Adipocyte (in vitro differentiated cells): ENCODE measurements at places on chromosomes 2 and 18.

DNA sequence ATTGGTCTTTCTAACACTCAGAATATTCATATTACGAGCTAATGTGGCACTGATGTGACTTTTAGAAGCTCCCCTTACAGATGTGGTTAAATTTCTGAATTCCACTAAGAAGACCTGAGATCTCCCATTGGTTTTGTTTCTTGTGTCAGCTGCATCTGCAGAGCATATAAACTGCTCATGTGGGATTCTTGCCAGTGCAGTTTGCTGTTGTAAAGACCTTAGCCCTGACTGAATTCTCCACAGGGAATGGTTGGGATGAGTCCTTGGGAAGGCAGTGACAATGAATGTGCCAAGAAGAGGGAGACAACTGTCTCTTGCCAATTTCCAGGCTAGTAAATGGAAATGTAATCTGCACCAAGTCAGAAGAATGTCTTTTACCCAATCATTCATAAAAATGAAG lies 94.1 kb downstream of the PTPRM start:
- no peak for DNase-seq

DNA sequence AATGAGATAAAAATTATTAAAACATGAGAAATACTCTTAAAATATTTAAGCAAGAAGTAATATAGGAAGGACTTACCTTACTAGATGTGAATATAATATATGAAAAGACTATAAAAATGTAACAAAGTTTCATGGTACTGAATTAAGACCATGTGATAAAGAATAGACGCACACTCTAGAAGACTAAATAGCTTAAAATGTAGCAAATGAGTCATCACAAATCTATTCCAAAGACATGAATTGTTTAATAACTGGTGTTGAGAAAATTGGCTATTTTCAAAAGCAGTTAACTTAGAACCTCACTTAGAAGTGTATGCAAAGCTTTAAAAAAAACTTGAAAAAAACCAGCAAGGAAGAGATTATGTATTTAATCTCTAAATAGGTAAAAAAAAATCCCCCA lies 64.1 kb downstream of the POLE4 start:
- peak; percentile 62 for DNase-seq

DNA sequence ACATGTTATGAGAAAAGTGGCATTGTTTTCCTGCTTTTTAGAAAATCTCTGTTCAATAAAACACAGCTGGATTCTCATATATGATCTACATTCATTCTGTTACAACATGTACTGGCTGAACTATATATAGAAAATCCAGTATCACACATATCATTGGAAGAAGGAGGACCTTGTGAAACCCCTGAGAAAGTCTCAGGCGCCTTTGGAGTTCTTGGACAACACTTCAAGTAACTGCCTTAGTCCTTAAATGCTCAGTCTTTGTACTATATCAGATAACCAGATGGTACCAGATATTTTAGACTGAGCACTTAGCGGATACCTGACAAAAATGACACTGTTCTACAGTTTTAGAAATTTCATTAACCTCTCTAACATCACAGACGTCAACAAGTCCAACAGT lies 72.2 kb downstream of the ACVR1 start:
- no peak for DNase-seq

DNA sequence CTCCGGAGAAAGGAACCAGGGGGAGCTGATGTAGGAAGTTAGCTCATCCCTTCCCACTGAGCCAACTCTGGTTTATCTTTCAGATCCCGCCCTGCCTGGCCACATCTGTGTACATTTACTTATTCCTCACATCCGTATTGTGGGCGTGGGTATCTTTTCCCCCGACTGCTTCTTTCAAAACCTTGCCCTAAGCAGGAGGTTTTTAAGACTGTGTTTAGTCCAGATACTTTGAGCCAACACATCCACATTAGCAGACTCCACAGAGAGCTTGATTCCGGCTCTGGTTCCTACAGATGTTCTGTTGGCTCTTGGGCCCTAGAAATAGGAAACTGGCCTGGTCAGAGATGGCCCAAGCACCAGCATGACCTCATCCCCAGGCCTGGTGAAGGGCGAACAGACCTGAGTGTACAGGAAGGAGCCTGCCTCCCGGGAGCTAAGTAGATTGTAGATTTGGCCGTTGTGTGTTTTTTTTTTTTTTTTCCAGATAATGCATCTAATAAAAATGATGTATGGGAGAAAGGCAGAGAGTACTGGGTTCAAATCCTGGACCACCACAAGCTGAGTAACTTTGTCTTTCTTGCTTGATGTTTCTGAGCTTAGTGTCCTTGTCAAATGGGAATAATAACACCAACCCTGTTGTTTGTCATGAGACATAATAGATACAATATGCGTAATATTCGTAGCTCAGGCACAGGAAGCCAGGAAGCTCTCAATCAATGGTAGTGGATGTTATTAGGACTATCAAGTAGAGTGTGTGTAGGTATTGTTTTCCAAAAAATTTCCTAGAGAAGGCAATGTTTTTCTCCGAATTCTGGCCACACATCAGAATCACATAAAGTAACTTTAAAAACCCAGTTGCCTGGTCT lies 92.3 kb downstream of the PRKCE start:
- DNase-seq, result peak; percentile 55

GRCh38 chr18:30957066-30957465 lies 85.5 kb downstream of the DSC3 start:
- DNase-seq, result no peak

DNA sequence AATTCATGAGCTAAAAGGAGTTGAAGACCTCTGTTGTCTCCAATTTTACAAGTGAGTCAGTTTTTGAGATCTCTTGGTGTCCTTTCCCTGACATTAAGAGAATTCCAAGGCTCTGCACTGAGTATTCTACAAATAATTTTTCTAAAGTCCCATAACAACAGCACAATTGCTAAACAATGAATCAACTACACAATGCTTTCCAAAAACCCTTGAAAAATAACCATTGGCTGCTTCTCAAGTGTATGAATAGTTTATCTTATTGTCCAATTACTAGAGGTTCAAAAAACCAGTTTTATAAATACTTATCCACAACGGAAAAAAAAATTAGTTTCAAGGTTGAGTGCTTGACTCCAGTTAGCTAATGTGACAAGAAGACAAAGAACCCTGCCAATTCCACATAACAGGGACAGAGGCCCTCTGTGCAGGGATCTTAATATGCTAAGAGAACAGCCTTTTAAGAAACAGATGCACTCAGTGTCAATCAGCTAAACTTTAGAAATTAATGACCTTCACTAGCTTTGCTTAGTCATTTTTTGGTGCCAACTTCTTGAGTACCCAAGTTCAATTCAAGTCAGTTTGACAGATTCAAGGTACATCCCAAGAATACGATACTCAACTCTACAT lies 266.6 kb upstream of the CYP26B1 start:
- peak; percentile 52 for DNase-seq

GRCh38 chr2:32947076-32947483 lies 327 bp downstream of the LTBP1 start:
- DNase-seq, result peak; percentile 56

- peak; percentile 36 for DNase-seq
These were observed 4.8 kb downstream of the GCFC2 start for GRCh38 chr2:75705921-75706320.

DNA sequence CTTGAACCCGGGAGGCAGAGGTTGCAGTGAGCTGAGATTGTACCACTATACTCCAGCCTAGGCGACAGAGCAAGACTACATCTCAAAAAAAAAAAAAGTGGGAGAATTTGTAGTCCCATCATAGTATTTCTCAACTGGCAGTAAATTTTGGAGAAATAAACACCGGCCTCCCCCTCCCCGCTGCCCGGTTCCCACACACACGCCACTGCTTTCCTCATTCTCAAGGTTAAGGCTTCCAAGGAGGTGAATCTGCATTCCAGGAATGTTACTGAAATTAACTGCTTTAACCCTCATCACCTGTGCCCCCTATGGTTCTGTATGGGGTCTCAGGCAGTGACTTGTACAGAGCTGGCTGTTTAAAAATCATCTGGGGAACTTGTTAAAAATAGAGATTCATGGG lies 49.9 kb downstream of the MRPL35 start:
- no peak for DNase-seq

- no peak for DNase-seq
These were observed 160.7 kb downstream of the SH3RF3 start for GRCh38 chr2:109289504-109290222.

DNA sequence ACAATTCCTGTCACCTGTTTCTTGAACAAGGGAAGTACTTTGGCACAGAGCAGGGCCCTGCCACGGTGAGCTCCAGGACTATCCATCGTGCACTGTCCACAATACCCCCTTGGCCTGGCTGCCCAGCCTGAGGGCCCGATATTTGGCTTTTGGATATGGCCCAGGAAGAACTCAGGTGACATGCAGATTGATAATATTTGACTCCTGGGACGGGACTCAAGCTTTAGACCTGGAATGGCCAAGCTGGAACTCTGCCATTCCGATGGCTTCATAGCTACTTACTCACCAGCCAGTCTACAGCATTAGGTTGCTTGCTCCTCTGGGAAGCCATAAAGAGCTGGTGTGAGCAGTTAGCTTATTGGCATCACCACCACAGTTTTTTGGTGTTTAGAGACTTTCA lies 26.6 kb downstream of the EML6 start:
- no peak for DNase-seq

GRCh38 chr2:71806432-71806831 lies 341.2 kb downstream of the CYP26B1 start:
- DNase-seq, result no peak

- DNase-seq, result no peak
These were observed 48.0 kb downstream of the AP1S3 start for GRCh38 chr2:223789423-223789822.

GRCh38 chr18:25454730-25455129 lies 102.8 kb upstream of the ZNF521 start:
- DNase-seq, result no peak

DNA sequence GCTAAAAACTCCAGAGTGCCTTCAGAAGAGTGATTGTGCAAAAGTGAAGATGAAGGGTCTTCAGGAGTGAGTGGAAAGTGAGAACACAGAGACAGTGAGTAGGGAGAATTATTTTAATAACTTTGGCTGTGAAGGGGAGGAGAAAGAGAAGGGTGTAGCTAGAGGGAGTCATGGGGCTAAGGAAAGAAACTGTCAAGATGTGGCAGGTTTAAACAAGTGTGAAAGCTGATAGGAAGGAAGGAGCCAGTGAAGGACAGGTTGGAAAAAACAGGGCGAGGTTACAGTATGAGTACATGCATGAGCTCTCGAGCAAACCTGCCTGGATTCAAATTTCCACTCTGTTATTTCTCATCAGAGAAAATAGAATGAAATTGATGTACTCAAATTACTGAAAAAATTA lies 17.8 kb downstream of the IL1F10 start:
- DNase-seq, result no peak

DNA sequence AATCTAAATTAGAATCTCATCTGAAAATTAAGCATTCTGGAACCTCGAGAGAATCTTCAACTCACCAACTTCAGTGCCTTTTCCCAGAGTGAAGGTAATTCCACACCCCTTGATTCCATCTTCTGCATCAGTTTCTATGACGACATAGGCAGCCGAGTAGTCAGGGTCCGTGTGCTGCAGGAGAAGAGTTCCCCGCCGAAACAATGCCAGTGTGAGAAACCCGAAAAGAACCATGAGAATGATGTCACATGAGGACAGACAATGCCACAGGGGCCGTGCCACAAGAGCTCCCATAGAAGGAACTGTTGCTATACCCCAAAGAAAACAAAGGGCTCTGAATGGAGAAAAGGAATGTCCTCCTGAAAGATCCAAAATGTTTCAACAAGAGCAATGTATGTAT lies 6.0 kb downstream of the ENOSF1 start:
- no peak for DNase-seq

- peak; percentile 8 for DNase-seq
These were observed 28.4 kb upstream of the SELENOI start for GRCh38 chr2:26317377-26318105.

DNA sequence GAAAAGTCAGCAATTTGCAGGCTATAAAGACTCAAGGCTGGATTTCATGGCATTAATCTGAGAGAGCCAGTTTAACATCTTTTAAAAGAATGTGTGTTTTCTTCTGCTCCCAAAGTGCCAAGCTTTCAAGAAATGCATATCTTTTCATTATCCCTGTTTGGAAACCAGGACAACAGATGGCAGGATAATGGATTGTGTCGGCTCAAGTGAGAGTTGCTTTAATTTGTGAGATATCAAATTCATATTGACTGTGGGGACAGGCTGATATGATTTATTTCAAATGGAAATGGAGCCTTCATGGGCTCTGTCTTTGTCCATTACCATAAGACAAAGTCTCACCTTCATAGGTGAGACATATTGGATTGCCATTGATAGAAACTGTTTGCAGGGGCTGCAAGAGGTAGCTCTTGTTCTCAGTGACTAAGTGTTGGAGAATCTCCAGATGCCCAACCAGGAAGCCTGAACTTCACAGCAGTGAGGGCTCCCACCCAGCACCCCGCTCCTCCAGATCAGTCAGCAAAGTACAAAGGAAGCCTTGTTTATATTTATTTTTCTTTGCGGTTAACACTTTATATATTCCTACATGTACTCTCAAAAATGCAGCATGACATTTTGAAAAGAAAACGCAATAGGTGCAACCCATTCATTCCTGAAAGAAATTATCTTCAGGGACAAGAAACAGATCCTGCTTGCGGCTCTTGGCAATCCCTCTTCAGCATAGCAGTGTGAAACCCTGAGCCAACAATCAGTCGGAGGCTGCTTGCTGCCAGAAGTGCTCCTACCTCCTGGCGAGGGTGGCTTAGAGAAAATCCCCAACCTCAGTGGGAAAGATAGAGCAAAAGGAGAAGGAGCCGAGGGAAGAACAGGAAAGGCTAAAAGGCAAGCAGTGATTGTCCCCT lies 65.8 kb upstream of the ATL2 start:
- DNase-seq, result peak; percentile 14

GRCh38 chr18:25495606-25496005 lies 143.6 kb upstream of the ZNF521 start:
- DNase-seq, result no peak

- no peak for DNase-seq
These were observed 69.4 kb upstream of the TAF1B start for GRCh38 chr2:9773903-9774239.

DNA sequence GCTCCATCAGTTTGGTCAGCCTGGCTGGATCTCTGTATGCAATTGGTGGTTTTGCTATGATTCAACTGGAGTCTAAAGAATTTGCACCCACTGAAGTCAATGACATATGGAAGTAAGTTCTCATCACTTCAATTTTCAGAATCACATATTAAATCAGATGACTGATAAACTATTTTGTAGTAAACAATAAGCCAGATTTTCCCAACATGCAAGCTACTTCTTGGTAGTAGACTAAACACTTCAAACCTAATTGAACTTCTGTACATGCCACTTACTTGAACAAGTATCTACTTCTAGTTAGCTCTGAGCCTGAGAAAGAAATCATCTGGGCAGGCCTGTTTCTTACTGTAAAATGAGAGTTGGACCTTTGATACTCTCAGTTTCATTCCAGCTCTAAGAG lies 11.4 kb downstream of the KLHL41 start:
- DNase-seq, result no peak

GRCh38 chr2:240836781-240837467 lies 16.9 kb upstream of the KIF1A start:
- DNase-seq, result peak; percentile 77

DNA sequence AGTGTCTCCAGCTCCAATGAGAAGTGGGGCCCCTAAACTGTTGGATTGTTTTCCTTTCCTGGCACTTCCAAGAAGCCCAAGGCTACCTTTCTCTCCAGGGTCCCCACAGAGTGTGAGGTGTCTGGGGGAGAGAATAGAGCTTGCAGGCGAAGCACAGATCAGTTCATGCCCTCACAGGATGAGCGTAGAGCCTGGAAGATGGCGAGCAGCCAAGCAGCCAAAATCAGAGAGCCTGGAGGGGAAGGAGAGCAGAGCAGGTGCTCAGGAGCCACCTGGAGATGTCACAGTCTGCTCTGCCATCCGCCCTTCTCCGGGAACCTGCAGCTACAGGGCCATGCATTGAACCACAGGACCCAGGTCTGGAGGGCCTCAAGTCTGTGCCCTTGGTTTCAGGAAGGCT lies 54.7 kb upstream of the TCF7L1 start:
- no peak for DNase-seq

- no peak for DNase-seq
These were observed 1.4 kb upstream of the CD226 start for GRCh38 chr18:69948919-69949537.
